Adrenal gland (tissue), 19 donors: ENCODE measurements at places on chromosomes 1 and 21.

DNA sequence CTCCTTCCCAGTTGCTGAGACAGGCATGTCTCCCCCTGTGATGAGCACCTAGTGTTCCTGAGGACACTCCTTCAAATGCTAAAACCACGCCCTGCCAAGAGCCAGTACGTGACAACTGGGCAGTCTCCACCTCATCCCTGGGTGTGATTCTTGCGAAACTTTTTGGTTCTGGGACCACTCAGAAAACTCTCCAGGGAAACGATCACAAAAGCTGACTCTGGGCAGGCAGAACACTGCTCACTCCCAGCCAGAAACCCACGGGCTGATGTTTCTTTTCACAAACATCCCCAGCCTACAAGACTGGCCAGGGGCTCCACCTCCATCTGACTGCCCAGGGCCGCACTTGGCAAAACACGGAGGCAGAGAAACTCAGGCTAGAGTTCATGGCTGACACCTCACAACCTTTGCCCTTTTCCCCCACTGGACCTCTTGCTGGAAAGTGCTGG, 24.4 kb downstream of the DHRS3 start:
- H3K4me1 ChIP-seq: no peaks in the 10 kb centered on the region
- H3K27ac ChIP-seq: no peak overlapping the region
- H3K27me3 ChIP-seq: no peaks in the 10 kb centered on the region
- no peaks in the 10 kb centered on the region for H3K36me3 ChIP-seq
- H3K4me3 ChIP-seq: no peak overlapping the region
- DNase-seq: no peak

DNA sequence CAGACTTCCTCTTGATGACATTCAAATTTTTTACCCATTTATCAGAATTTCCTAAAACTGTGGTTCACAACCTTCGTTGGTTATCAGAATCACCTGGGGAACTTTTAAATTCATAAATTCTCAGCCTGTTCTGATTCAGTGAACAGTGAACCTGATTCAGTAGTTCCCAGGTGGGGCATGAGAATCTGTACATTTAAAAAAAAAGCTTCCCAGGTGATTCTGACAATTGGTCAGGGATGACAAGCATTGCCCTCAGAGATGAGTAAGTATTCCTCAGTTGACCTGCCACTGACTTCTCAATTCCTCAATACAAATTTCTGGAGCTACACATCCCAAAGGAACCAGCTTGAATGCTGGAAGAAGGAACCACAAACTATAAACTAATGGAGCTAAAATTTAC, 23.5 kb upstream of the CR2 start:
- H3K27me3 ChIP-seq: no peaks in the 10 kb centered on the region
- H3K36me3 ChIP-seq: no peaks in the 10 kb centered on the region
- no peak overlapping the region for H3K27ac ChIP-seq
- no peak overlapping the region for H3K4me3 ChIP-seq

DNA sequence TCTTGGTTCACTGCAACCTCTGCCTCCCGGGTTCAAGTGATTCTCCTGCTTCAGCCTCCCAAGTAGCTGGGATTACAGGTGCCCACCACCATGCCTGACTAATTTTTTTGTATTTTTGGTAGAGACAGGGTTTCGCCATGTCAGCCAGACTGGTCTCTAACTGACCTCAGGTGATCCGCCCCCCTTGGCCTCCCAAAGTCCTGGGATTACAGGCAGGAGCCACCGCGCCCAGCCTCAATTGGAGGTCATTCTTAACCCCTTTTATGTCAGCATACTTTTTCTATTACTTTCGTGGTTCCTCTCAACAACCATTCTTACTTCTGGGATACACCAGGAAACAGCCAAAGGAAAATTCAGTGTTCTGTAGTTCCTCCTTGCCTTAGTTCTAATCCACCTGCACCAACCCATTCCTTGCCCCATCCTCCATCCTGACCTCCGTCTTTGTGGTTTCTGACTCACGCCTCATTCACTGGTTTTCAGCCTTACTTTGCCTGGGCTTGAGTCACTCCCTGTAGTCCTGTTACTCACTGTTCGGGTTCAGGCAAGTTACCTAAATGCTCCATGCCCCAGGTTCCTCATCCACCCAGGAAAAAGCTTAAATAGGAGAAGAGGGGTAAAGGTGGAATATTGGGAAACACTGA, 12.9 kb upstream of the BCL10 start:
- no peaks in the 10 kb centered on the region for H3K27me3 ChIP-seq
- peak; percentile 40 for DNase-seq
- H3K27ac ChIP-seq: no peak overlapping the region
- H3K4me1 ChIP-seq: no peaks in the 10 kb centered on the region
- no peaks in the 10 kb centered on the region for H3K36me3 ChIP-seq

GRCh38 chr1:111406321-111406768, 21.2 kb downstream of the OVGP1 start:
- no peaks in the 10 kb centered on the region for H3K27me3 ChIP-seq
- no peak overlapping the region for H3K4me3 ChIP-seq
- no peaks in the 10 kb centered on the region for H3K36me3 ChIP-seq
- no peak for DNase-seq
- no peaks in the 10 kb centered on the region for H3K4me1 ChIP-seq

- H3K36me3 ChIP-seq: no peaks in the 10 kb centered on the region
- DNase-seq: peak; percentile 26
- H3K4me3 ChIP-seq: no peak overlapping the region
- no peaks in the 10 kb centered on the region for H3K27me3 ChIP-seq
- no peaks in the 10 kb centered on the region for H3K4me1 ChIP-seq
These were observed 53.2 kb upstream of the MRPS6 start for GRCh38 chr21:34020005-34020847.

DNA sequence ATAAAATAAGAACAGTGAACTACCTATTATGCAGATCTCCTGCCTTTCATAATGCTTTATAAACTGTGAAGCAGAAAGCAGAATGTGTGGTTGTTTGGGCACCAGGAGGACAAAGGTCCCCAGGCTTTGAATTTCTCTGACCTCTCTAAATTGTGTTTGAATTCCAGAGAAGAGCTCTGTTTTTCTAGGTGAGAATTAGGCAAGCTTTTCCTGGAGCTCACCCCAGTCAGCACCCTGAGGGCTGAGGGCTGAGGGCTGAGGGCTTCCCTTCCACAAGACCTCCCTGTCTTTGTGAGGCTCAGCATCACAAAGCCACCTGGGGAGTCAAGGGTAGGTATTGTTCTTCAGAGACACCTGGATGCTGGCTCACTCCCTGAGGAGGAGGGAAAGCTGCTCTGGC, 45.5 kb upstream of the LRIG2 start:
- H3K27me3 ChIP-seq: no peaks in the 10 kb centered on the region
- no peak overlapping the region for H3K4me3 ChIP-seq
- H3K27ac ChIP-seq: no peak overlapping the region

- no peaks in the 10 kb centered on the region for H3K27me3 ChIP-seq
- no peak overlapping the region for H3K4me3 ChIP-seq
- DNase-seq: no peak
- H3K27ac ChIP-seq: no peak overlapping the region
These were observed 27.2 kb downstream of the ADGRL2 start for GRCh38 chr1:81827942-81828341.

GRCh38 chr1:62573675-62574074, 23.6 kb upstream of the ANGPTL3 start:
- no peaks in the 10 kb centered on the region for H3K4me1 ChIP-seq
- no peak overlapping the region for H3K27ac ChIP-seq
- H3K36me3 ChIP-seq: no peaks in the 10 kb centered on the region
- H3K4me3 ChIP-seq: no peak overlapping the region
- H3K27me3 ChIP-seq: no peaks in the 10 kb centered on the region

DNA sequence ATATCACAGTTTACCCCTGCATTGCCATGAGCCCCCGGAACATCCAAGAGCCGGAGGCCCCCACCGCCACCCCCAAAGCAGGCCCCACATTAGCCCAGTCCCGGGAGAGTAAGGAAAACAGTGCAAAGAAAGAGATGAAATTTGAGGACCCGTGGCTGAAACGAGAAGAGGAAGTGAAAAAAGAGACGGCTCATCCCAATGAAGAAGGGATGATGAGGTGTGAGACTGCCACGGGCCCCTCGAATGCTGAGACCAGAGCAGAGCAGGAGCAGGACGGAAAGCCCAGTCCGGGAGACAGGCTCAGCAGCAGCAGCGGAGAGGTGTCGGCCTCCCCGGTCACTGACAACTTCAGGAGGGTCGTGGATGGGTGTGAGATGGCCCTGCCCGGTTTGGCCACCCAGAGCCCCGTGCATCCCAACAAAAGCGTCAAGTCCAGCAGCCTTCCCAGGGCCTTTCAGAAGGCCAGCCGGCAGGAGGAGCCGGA, 532.4 kb downstream of the KIF26B start:
- H3K4me1 ChIP-seq: no peaks in the 10 kb centered on the region
- peak; percentile 36 for DNase-seq

DNA sequence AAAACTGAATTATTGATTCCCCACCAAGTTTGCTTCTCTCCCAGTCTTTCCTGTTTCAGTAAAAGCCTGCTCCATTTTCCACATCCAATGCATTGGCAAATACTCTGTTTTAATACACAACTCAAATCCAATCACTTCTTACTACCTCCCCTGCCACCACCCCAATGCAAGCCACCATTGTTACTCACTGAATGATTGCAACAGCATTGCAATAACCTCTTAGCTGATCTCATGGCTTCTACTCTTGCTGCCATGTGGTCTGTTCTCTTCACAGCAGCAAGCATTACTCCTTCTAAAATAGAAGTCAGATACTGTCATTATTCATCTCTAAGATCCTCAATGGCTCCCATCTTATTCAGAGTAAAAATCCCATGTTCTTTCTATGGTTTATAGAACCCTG, 123.4 kb downstream of the ATP6V1G3 start:
- H3K4me3 ChIP-seq: no peak overlapping the region
- no peaks in the 10 kb centered on the region for H3K36me3 ChIP-seq
- DNase-seq: no peak
- no peaks in the 10 kb centered on the region for H3K4me1 ChIP-seq
